CMK (cell line): ENCODE measurements at places on chromosomes 7 and 10.

- DNase-seq: no peak
Observed at GRCh38 chr10:43108951-43109350, 29.3 kb upstream of the CSGALNACT2 start.

GRCh38 chr10:1299041-1299726, 243.0 kb downstream of the WDR37 start:
- no peak for DNase-seq

DNA sequence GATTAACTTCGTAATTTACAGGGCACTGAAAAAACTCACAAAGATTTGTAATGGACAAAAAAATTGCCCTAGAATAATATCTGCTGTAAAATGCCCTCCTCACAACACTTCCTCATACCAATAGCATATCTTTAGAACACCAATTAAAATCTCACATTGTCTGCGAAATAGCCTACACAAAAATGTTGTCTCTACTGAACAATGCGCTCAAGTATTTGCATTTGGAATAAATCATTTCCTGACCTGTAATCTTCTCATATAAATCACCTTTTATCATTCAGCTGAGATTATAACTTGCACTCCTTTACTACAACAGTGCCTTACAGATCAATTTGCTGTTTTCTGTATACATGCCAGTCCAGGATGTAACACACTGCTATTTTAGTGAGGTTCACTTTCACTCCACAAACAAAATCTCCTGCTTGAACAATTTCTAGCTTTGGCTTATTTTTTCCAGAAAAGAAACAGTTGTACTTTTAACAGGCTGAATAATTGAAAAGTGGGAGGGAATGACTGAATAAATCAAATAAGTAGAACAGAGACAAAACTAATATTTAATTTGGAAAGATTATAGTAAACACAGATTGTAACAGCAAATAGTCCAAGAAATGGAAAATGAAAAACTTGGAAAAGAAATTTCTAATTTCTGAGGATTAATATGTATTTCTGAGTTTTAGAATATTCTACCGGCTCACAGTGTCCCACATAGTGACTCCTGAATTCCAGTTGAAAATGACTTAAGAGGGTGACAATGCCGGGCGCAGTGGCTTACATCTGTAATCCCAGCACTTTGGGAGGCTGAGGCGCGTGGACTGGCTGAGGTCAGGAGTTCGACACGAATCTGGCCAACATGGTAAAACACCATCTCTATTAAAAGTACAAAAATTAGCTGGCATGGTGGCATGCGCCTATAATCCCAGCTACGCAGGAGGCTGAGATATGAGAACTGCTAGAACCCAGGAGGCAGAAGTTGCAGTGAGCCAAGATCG, 30.6 kb downstream of the JMJD1C start:
- no peak for DNase-seq

- DNase-seq: no peak
Observed at GRCh38 chr10:122287570-122287969, 16.5 kb downstream of the BTBD16 start.

- no peak for DNase-seq
Observed at GRCh38 chr10:52390388-52390787, 76.3 kb downstream of the DKK1 start.

DNA sequence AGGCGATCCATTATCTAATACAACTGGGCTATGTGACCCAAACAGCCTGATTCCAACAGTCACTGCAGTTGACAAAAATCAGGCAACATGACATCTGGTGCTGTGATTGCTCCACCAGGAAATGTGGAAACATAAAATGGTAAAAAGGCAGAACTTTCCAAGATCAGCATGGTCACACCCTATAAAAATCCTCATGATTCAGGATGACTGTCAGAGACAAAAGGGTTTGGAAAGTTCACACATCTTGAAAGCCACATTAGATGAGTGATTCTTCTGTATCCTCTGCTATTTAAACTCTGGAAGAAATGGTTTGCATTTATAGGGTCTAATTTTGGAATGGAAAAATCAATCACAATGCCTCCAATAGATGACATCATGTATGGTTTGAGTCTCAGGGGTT, 662.6 kb upstream of the IGFBP3 start:
- no peak for DNase-seq

DNA sequence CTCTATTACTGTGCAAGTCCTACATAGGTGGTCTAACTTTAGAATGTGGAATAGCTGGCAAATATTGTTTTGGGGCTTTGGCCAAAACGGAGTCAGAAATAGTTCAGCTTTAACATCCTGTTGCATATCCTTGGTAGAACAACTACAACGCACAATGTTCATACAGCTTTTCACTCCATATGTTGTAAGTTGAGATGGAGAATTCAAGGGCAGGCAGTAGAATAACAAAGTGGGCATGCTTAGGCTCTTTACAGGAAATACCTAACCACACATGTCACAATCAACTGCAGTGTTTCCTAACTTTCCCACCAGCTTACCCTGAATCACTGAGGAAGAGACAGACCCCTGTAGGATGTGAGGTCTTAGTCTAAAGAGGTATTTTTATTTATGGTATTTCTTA, 122.3 kb downstream of the PPP1R3A start:
- DNase-seq: no peak

DNA sequence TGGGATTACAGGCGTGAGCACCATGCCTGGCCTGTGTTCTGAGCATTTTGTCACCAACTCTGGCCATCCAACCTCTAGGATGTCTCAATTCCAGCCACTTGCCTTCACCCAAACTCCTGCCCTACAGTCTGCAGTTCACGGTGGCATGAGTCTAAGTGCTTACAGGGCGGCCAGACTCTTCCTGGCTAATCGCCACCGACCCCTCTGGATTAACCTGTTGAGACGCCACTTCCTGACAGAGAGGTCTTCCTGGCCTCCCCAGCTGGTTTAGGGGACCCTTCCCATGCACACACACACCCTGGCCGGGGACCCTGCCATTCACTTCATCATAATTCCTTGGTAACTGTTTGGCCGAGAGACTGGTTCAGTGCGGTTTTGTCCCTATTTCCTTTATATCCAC, 211.5 kb upstream of the SH2B2 start:
- DNase-seq: no peak

- DNase-seq: no peak
Observed at GRCh38 chr7:27910326-27910725, 170.4 kb downstream of the TAX1BP1 start.

DNA sequence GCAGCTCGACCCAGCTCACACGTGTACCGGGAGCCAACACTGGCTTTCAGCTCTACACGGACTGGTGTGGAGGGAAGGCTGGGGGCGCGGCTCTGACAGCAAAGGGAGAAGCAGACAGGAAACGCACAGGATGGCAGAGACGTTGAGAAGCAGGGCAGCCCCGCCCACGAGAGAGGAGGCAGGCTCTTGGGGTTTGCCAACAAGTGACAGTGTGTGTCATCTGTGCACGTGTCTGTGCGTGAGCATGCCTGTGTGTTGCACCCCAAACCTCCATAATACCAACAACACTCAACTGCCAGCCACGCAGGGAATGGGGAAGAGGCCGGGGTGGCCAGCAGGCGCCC, 64.4 kb upstream of the PDGFA start:
- DNase-seq: no peak

GRCh38 chr7:28095231-28095630, 85.4 kb downstream of the JAZF1 start:
- no peak for DNase-seq

DNA sequence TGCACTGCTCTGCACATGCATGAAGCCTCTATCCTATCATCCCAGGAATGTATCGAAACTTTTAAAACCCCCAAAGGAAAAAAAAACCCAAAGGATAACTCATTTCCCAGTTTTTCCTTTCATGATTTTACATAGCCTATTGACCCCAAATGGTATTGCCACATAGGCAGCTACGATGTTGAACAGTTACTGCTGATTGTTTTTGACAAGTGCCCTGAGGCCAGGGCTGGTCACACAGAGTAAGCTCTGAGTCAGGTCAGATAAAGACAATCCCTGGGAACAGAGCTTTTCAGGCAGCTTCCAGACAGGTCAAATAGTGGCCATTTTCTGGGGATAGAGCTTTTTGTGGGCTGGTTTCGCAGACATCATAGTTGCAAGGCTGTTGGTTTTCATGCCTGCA, 52.1 kb downstream of the MYL10 start:
- DNase-seq: no peak

GRCh38 chr7:22688084-22688483, 38.9 kb upstream of the IL6 start:
- DNase-seq: no peak

- no peak for DNase-seq
Observed at GRCh38 chr7:727104-727805, at the start of gene PRKAR1B. PRKAR1B (minus strand) TSS chr7:727281; CDS start chr7:711505, 15,776 bp downstream.

GRCh38 chr7:139341776-139342226, 664 bp downstream of the FMC1 start:
- DNase-seq: no peak

DNA sequence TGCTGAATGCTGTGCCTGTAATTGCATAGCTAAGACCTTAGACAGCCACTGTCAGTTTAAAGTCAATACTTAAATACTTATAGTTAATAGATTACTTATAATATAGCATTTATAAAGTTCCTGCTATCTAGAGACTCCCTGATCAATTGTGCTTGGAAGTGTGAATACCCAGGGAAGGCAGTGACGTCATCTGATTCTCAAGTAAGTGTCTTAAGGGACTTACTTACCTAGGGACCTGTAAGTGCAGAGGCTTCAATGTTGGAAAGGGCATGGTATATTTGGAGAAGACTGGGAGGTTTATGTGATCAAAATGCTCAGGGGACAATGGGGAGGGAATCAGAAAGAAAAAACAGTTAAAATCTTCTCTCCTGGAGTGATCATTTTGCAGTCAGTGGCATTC, 55.0 kb downstream of the BICC1 start:
- DNase-seq: no peak

- DNase-seq: no peak
Observed at GRCh38 chr7:41384418-41384817, 318.5 kb downstream of the INHBA start.

DNA sequence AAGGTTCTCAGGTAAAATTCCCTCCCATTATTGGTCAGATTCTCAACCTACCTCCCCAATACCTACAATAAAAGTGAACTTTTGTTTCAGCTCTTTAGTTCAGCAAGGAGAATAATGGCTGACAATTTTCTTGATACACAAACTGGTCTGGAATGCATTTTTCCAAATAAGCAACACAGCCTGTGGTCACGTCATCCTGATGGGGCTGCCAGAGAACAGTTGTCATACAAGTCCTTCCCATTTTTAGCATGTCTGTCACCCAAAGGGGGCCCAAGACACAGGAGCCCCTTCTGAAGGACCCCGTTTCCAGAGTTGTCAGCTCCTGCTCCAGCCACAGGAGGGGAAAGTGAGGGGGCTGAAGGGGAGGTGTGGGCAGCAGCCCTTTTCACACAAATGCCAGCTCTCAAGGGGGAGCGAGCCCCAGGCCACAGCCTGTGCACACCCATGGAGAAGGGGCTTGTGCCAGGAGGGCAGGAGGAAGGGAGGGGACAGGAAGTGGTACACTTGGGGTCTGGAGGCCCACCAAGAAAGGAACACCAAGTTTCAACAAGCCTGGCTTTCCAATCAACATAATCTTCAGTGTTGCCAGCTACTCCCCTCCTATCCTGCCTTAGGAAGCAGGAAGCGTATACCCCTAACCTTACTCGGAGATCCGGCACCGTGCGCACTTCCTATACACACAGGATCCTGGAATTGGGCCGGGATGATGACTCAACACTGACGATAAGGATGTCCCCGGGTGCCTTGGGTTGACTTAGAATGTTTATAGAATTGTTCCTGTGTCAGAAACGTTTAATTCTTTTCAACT, 43.4 kb upstream of the PDLIM1 start:
- peak; percentile 41 for DNase-seq

DNA sequence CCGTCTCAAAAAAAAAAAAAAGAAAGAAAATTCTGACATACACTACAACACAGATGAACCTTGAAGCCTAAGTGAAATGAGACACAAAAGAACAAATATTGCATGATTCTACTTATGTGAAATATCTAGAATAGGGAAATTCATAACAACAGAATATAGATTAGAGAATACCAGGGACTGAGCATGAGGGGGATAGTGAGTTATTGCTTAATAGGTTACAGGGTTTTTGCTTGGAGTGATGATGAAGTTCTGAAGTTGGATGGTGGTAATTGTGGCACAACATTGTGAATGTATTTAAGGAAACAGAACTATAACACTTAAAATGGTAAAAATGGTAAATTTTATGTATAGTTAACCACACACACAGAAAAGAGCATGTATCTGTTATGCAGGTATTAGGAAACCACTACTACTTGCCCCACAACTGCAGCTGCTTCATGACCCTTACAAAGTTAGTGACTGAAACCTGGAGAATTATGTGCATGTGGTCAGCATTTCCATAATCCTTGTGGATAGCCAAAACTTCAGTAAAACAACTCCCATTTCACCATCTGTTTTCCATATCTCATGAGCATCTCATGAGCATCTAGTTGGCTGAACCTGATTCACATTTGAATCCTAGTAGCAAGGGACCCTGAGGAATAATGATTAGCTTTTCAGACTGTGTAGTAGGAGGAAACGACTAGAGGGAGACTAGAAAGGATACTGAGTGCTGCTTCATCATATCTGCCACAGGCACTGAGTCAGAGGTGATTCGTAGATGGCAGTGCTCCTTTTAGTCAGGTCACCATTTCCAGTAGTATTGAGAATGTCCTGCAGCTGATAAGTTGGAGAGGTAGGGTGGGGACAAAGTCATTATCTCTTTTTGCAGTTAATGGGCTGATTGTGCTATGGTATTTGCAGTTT, 26.3 kb downstream of the SAMD8 start:
- DNase-seq: no peak

DNA sequence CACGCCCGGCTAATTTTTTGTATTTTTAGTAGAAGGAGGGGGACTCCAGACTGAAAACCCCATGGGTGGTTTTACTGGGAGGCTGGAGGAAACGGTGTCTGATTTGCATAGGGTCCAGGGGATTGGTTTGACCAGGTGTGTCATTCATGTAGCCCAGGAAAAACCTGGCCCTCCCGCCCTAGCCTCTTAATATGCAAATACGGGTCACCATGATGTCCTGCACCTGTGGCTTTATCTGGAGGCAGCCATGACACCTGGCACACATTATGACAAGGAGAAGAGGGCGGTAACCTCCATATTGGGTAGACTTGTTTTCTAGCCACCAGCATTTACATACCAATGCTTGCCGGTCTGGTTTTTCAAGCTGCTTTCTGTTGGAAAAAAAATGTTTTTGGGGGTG, 68.0 kb downstream of the TRIL start:
- no peak for DNase-seq

DNA sequence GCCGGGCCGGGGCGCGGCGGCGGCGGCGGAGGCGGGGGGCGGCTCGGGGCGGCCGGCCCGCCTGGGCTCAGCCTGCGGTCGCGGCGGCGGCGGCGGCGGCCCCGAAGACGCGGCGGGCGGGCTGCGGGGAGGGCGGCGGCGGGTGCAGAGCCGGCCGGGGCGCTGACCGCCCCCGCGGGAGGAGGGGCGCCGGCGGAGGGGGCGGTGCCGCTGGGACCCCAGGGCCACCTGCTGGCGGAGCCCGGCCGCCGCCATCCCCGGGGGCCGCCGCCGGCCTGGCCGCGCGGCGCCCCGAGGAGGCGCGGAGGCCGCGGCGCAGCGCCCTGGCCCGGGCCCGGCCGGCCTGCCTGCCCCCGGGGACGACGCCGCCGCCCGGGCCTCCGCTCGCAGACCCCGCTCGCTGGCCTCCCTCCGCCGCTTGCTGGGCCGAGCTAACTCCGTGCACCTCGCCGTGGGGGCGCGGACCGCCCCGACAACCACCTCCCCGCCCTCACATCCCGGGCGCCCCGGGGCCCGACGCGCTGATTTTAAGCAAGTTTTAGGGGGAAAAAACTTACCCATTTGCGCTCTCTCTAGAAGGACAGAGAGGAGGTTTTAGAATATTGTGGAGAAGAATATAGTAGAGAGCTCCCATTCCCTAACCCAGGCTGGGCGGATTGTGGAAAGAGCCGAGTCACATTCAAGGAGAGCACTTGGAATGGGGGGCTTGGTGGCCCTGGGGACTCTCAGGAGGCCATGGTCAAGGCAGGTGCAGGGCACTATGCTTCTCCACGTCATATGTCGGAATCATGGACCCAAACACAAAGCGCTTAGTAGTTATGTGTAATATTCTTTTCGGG, at the start of gene BEND7:
TSS of gene BEND7 (minus strand) at position 140 of the 839 bp plus-strand sequence. CDS start 481 bp downstream, outside the sequence.
- no peak for DNase-seq
